Activated CD4-positive, alpha-beta memory T cell treated with anti-CD3 and anti-CD28 coated beads, Interleukin-2, amount 10 ng/mL, durations not matched to agents 7 days and 5 days (primary cell): ENCODE measurements at places on chromosomes 7 and 10. TPM values are rescaled to one million over a fixed set of nuclear protein-coding genes. Genes with fewer than 3 reads are reported as not detected.

DNA sequence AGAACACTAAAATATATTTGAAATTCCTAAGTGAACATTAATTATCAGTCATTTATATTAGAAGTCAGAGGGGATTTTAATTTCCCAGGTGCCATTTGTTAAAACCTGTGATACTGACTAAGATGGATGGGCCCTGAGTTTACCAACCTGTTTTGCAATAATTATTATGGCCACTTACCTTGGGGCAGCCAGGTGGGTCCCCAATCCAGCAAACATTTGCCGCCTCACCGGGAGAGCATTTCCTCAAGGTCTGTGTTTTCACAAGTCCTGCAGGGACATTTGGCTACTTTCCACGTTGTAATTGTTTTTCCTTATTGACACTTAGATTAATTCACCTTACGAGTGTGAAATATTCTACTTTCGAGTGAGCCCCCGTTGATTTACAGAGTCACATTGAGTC is 251.2 kb upstream of the PPP2R2D start:
- H3K36me3 ChIP-seq = no peaks in the 10 kb centered on the region
- H3K27me3 ChIP-seq = peaks cover 2% of the 10 kb centered on the region
- H3K4me1 ChIP-seq = no peaks in the 10 kb centered on the region
- DNase-seq = no peak
- H3K4me3 ChIP-seq = no peak overlapping the region
- no peak overlapping the region for H3K27ac ChIP-seq

- no peak overlapping the region for H3K27ac ChIP-seq
- H3K27me3 ChIP-seq = no peaks in the 10 kb centered on the region
- no peaks in the 10 kb centered on the region for H3K4me1 ChIP-seq
- H3K36me3 ChIP-seq = peaks cover 21% of the 10 kb centered on the region
- DNase-seq = no peak
- H3K4me3 ChIP-seq = no peak overlapping the region
Measured at GRCh38 chr10:72466018-72466417, 111.3 kb upstream of the DNAJB12 start.

GRCh38 chr10:21754410-21755011 is 220.5 kb downstream of the MLLT10 start:
- no peak overlapping the region for H3K27ac ChIP-seq
- H3K4me3 ChIP-seq = no peak overlapping the region
- H3K36me3 ChIP-seq = peaks cover 6% of the 10 kb centered on the region
- no peak for DNase-seq
- no peaks in the 10 kb centered on the region for H3K27me3 ChIP-seq

The SMKR1 gene
- 2.2 TPM for total RNA-seq

DNA sequence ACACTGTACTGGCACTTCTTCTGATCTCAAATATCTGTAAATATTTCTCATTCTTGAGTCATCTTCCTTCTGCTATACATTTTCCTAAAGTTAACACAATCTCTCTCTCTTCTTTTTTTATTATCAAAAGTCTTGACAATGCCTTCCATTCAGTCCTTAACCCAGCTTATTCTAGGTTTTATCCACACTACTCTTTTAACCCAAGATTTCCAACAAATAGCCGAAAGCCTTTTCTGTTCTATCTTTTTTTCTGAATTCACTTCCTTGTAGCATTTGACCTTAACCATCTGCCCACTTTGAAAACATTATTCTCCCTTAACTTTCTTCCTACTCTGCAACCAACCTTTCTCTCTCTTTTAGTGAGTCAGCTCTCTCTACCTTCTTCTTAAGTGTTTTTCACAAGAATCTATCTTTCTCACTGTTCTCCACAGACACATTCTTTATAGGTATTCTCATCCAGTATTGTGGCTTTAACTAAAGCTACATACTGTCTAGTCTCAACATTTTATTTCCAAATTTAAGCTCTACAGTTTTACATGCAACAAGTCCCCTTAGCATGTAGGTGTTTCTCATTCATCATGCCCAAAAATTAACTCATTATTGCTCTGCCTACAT is 915.6 kb downstream of the KCNMA1 start:
- no peak for DNase-seq
- no peaks in the 10 kb centered on the region for H3K4me1 ChIP-seq
- no peak overlapping the region for H3K4me3 ChIP-seq
- no peak overlapping the region for H3K27ac ChIP-seq
- H3K27me3 ChIP-seq = no peaks in the 10 kb centered on the region
- no peaks in the 10 kb centered on the region for H3K36me3 ChIP-seq

The MYL10 gene
- total RNA-seq = not detected

DNA sequence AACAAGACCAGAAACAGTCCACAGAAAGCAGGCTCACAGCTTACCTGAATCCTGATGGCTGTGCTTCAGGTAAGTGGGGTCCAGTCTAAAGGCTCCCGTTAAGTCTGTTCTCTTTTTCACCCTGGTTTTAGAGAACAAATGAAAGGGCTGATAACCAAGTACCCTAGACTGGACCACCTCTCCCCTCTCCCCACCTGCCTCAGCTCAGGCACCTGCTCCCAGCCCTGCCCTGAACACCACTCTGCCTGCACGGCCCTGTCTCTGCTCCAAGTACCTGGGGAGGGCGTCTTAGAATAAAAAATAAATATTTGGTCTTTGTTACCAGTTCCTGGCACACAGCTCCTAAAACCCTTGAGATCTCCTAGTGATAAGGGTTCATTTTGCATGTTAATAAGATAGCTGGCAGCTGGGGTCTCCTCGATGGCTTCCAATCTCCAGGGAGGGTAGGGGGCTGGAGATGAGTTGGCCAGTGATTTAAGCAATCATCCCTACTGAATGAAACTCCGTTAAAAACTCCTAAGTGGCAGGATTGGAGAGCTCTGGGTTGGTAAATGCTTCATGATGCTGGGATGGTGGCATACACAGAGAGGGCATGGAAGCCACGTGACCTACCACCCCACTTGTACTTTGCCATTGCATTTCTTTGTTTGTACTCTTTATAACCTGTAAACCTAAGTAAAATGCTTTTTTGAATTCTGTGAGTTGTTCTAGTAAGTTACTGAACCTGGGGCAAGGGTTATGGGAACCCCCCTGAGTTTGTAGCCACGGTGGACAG is 29.8 kb upstream of the FIGNL1 start:
- no peaks in the 10 kb centered on the region for H3K36me3 ChIP-seq
- H3K4me1 ChIP-seq = peaks cover under 1% of the 10 kb centered on the region
- no peak for DNase-seq
- H3K4me3 ChIP-seq = no peak overlapping the region

The CPED1 gene
- not detected for total RNA-seq

The POLR2J2 gene
- total RNA-seq = 8.4 TPM

DNA sequence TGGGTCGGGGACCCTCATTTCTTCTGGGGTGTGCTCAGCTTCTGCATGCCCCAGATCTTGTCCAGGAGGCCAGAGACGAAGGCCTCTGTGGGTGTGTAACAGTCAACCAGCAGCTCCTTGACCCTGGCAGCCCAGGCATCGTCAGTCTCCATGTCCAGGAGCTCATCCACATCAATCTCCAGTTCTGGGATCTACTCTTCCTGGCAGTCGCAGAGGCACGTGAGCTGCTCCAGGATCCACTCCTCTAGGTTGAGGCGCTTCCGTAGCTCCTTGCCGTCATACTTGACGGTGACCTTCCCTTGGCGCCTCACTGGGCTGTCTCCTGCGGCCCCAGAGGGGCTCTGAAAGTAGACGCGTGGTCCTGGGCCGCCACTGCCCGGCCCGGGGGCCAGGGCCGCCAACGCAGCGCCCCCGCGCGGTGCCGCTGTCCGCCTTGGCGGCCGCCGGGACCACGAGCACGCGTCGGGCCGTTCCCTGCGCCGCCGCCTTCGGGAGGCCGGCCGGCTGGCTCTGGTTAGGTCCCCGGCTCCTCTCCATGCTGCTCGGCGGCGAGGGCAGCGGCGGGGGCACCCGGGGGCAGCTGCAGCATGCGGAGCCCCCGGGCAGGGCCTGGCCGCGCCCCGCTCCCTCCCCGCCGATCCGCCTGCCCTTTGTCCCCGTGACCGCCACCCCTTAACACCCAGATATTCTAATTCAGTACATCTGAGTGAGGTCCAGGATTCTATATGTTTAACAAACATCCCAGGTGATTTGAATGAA is 170.5 kb downstream of the SEPTIN7 start:
- H3K4me1 ChIP-seq = peaks cover 4% of the 10 kb centered on the region
- H3K4me3 ChIP-seq = no peak overlapping the region
- DNase-seq = no peak
- H3K36me3 ChIP-seq = no peaks in the 10 kb centered on the region

DNA sequence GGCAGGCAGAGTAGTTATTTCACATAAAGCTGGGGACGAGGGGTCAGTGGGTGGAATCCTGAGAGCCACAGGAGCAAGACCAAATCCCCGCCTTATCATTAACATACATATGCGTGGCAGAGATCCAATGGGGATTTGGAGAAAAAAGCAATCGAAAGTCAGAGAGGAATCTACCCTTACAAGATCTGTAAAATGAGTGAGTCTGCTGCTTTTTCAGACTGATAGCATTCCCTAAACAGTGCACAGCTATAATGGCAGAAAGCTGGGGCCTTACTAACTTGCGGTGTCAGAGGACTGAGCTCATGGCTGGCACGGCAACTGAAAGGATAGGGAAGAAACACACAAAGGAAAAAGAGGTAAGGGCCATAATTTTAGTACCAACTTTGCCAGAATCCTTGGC is 25.0 kb downstream of the GPR22 start:
- H3K4me3 ChIP-seq = no peak overlapping the region
- no peak overlapping the region for H3K27ac ChIP-seq
- no peak for DNase-seq
- peaks cover 5% of the 10 kb centered on the region for H3K4me1 ChIP-seq

DNA sequence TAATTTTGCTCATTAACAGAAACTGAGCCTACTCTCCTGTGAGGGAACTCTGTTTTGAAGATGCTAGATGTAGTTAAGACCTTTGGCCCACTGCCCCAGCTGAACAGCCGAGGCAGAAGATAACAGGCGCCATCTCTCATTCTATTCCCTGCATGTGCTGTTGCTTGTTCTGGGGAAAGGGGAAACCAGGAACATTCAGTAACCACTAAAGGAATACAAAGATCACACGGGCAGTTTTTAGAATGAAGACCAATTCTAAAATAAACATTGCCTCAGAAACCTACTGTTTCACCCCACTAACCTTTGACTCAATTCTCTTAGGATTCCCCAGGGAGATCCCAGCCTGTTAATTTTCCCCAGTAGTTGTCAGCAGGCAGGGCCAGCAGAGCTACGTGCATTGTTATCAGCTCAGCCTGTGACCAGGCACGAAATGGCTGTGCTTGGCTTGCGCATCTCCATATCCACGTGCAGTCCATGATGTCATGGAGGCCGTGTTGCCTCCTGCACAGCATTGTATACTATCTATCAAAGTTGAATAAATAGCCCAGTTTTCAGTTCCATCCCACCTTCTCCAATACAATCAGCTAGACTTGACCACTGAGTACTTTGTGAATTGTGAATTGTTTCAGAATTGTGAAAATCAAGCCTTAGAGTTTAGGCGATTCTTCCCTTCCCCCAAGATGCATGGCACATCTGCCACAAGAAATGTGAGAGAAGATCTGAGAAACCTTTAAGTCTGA is 36.0 kb downstream of the ANK3 start:
- no peak overlapping the region for H3K27ac ChIP-seq
- H3K4me1 ChIP-seq = no peaks in the 10 kb centered on the region
- DNase-seq = no peak
- no peak overlapping the region for H3K4me3 ChIP-seq

GRCh38 chr7:83936056-83936708 is 258.4 kb downstream of the SEMA3A start:
- H3K27me3 ChIP-seq = no peaks in the 10 kb centered on the region
- no peaks in the 10 kb centered on the region for H3K4me1 ChIP-seq
- no peak overlapping the region for H3K4me3 ChIP-seq
- peak; percentile 41 for DNase-seq
- no peaks in the 10 kb centered on the region for H3K36me3 ChIP-seq
- no peak overlapping the region for H3K27ac ChIP-seq

DNA sequence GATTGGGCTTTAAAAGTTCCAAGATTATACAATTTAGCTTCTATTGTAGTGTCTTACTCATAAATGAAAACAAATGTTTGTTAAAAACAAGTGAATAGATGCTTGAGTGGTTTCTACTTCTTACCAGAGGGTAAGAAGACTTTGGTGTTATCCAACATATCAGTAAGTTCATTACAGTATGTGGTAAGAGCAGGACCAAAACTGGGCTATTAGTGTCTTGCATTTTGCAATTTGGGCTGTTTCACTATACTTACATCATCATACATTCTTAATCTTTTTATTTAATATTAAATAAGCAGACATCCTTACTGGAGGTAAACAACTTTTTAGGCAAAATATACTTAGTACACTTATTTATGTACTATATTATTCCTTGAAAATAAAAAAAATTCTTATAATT is 248.4 kb upstream of the HGF start:
- H3K27me3 ChIP-seq = no peaks in the 10 kb centered on the region
- no peak for DNase-seq
- H3K36me3 ChIP-seq = no peaks in the 10 kb centered on the region
- no peak overlapping the region for H3K27ac ChIP-seq
- no peak overlapping the region for H3K4me3 ChIP-seq

DNA sequence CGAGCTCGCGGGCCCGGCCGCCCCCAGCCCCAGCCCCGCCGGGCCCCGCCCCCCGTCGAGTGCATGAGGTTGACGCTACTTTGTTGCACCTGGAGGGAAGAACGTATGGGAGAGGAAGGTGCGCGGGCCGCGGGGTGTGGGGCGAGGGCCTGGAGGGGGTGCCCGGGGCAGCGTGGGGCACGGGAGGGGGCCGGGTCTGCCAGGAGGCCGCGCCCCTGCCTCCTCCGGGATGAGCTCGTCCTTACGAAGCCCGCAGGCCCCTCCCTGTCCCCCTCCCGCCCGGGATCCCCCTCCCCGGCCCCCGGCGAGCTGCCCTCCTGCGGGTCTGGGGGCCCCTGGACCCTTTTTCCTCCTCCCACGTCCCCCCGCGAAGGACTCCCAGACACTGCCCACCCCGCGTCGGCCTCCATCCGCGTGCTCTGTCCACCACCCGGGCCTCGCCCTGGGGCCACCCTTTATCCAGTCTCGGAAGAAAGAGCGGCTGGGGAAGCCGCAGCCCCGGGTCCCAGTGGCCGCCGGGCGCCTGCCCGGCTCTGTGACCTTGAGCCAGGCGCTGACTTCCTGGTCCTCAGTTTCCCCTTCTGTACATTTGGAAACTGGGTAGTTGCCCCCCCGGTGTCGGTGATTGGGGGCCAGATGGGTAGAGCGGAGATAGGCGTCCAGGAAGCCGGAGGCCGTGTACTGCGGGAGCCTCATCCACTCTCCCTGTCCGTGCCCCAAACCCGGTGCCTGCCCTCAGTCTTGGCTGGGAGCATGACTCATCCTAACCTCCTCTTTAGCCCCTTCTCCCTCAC is 521 bp downstream of the LIMK1 start:
- H3K4me3 ChIP-seq = peak overlapping the region; percentile 79
- peaks cover 15% of the 10 kb centered on the region for H3K36me3 ChIP-seq
- DNase-seq = peak; percentile 38

- no peak for DNase-seq
- H3K27me3 ChIP-seq = peaks cover 45% of the 10 kb centered on the region
- H3K4me1 ChIP-seq = peaks cover 3% of the 10 kb centered on the region
- no peak overlapping the region for H3K27ac ChIP-seq
- no peaks in the 10 kb centered on the region for H3K36me3 ChIP-seq
Measured at GRCh38 chr7:39488467-39489393, 77.5 kb upstream of the YAE1 start.
